ENCODE measurements at places on chromosomes 6 and 20.

- no peak for DNase-seq
Measured at GRCh38 chr20:37236462-37236861, 25.2 kb downstream of the GHRH start.

DNA sequence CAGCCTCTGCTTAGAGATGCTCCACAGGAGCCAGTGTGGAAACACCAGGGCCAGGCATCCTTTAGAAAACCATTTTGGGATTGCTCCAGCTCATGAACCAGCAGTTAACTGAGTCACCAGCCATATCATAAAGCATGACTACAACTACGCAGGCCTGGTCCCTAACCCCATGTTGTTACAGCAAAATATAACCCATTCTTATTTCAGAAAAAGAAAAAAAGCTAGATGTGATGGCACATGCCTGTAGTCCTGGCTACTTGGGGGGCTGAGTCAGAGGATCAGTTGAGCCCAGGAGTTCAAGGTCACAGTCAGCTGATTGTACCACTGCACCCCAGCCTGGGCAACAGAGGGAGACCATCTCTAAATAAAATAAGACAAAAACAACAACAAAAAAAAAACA is 36.8 kb downstream of the C6orf15 start:
- no peak for DNase-seq

GRCh38 chr6:109051301-109052017 is 43.2 kb downstream of the SESN1 start:
- DNase-seq = no peak

DNA sequence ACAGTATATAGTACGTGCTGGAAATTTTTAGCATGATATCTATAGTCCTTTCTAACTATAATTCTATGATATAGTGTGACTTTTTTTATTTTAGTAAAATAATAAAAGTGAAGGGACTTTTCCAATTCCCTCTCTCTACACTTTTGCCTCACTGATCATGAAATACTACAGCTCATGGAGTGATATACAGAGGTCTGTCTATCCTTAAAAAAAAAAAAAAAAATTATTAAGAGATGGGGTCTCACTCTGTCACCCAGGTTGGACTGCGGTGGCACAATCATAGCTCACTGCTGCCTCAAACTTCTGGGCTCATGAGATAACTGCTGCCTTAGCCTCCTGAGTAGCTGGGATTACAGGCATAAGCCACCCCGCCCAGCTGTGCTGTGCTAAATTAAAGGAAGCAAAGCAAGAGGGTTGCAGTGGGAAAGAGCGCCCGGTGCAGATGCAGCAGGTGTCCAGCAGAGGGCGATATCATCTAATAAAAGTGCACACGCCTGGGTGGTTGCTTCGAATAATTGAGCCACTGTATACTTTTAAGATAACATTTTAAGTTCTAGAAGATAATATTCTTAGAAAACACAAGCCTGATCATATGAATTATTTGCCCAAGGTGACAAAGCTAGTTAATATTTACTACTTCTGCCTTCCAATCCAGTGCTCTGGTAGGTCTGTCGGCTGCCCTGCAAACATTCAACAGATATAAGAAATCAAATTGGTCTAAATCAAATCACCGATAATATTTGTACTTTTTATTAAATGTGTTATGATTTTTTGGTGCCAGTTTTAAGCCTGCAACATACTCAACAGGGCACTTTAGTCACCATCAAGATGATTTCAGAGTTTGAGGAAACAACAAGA is 94.9 kb upstream of the NT5E start:
- peak; percentile 68 for DNase-seq

GRCh38 chr6:75488033-75488432 is 5.6 kb downstream of the FILIP1 start:
- no peak for DNase-seq

- peak; percentile 77 for DNase-seq
Measured at GRCh38 chr6:70479236-70479635, 65.9 kb downstream of the FAM135A start.

- DNase-seq = no peak
Measured at GRCh38 chr6:63975699-63976098, 340.1 kb downstream of the PHF3 start.

- no peak for DNase-seq
Measured at GRCh38 chr6:7758456-7758855, 32.6 kb downstream of the BMP6 start.

DNA sequence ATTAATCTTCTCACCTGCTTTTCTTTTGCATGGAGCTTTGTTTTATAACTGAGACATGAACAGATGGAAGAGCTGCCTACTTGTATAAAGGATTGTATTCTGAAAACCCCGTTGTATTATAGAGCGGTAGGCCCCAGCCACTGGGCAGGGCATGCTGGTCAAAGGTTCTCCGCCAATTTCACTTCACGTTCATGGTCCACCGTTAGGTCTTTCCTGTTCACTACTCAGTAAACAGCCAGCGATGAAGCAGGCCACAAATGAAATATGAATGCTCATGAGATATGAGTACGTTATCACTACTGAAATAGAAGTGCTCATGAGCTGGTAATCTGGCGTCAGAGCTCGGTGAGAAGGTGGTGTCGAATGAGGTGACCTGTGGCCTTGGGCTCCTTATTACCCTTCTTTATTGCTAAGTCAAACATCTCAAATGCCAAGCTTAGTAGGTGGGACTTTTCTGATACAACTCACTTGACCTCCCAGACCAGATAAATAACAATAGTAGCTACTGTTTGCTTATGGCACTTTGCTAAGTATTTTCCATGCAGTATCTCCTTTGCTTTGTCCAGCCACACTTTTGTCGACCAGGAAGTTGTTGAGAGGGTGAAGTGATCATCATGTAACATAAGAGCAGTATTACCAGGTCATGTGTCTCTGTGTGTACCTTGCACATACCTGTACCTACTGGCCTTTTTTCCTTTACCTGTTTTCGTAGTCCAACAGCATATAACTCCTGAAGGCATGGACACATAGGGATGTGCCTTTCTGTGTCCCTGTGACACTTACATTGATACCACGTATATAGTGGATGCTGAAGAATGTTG is 16.7 kb downstream of the EDN3 start:
- DNase-seq = no peak

DNA sequence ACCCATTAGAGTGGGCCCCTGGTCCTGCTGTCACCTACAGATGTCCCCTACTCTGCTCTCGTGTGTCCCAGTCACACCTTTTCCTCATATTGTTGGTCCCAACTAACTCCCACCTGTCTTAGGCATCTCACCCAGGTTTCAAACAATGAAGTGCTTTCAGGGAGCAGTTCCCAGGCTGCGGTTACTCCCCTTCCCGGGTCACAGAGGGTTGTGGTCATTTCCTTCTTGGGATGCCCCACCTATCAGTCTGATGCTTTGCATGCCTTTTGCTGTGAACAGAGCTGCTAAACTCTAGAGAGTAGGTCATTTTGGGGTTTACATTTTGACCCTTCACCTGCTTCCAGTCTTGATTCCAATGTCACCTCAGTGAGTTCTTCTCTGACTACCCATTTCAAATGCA is 181.6 kb downstream of the CDC5L start:
- no peak for DNase-seq

DNA sequence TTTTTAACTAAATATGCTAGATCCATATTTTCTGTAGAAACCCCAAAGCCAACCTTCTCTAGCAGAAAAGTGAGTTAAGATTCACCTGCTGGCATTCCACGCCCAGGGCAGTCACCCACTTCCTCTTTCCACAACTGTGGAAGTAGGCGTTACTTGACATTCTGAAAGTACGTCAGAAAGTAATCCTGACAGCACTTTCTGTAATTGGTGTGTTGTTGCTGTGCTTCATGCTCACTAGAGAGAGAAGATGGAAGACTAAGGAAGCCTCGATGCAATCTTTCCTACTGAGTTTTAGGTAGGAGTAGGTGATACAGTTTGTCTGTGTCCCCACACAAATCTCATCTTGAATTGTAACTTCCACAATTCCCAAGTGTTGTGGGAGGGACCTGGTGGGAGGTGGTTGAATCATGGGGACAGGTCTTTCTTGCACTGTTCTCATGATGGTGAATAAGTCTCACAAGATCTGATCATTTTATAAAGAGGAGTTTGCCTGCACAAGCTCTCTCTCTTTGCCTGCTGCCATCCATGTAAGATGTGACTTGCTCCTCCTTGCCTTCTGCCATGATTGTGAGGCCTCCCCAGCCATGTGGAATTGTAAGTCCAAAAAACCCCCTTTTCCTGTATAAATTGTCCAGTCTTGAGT is 101.1 kb downstream of the MAP3K7 start:
- DNase-seq = no peak

- no peak for DNase-seq
Measured at GRCh38 chr20:20399531-20400500, 31.9 kb downstream of the INSM1 start.

DNA sequence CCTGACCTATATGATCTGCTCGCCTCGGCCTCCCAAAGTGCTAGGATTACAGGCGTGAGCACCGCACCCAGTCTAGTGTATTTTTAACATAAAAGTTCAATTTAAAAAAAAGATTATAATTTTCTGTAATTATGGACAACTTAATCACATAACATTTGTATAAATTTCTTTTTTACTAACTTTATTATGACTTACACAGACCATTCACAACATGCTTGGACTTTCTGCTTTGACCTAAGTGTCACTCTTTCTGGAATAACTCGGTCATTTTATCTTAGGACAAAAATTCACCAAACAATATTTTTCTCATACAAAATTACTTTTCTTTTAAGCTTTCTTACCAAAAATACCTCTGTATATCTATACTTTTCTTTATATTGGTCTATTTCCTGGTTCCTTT is 15.4 kb upstream of the IL22RA2 start:
- peak; percentile 2 for DNase-seq

GRCh38 chr20:54257071-54257816 is 49.4 kb downstream of the PFDN4 start:
- no peak for DNase-seq

GRCh38 chr6:130524552-130524951 is 158.7 kb downstream of the TMEM200A start:
- no peak for DNase-seq

GRCh38 chr6:131135244-131136020 is at the start of gene AKAP7:
Gene AKAP7, plus strand, starts transcription at chr6:131135467. Its CDS starts 297 bp downstream, at chr6:131135764.
- peak; percentile 67 for DNase-seq

DNA sequence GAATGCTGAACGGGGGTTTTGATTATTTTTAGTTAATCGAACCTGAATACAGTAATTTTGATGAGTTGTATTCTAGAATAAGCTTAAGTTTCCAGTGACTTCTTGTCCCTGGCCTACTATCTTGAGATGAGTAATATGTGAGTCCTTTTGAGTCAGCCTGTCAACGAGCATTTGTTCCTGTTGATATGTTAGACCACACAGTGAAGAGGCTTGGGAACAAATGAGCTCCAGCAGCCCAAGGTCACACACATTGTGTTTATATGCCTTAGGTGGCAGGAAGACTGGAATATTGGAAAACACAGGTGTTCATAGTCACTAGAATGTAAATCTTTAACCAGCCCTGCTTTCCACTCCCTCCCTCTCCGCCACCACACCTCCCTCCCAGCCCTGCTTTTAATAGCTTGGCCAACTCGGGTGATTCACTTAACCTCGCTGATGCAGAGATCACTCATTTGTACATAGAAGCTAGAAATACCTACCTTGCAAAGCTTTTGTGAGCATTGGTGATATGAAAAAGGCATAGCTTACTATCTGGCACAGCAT is 9.1 kb downstream of the SMPDL3A start:
- DNase-seq = peak; percentile 11

GRCh38 chr20:63741676-63742380 is 2.3 kb downstream of the SLC2A4RG start:
- DNase-seq = no peak
